ENCODE measurements at places on chromosomes 3 and 15.

GRCh38 chr3:167969548-167969947 is 126.2 kb downstream of the GOLIM4 start:
- no peak for DNase-seq

DNA sequence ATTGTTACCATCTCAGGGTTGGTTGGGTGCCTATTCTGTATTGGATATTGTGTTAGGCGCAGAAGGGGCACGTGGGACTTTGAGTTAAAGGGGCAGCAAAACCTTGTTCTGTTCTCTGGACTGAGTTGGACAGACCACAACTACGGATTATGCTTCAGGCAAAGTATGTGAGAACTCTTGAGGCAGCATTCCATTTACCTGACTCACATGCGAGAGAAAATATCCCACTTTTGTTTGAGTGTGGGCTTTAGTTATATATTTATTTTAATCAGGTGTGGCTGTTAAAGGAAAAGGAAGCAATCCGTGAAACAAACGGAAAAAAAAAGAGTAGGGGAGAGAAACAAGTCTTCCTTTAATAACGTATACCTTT is 627 bp upstream of the PLS1 start:
- DNase-seq = peak; percentile 80

DNA sequence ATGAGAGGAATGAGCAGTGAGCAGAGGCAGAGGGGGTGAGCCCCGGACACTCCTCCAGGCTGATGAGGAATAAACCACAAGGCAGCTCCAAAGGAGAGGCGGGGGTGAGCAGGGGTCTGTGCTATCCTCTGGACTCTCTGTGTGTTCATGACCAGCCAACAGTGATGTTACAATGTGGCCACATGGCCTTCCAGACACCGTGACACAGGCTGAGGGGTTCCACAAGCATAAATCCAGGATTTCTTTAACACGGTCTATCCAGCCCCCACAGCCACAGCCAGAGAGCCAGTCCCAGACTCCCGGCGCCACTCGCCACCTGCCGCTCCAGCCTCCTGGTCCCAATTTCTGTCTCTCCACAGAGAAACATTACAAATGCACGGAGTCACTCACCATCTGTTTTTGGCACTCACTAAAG is 24.4 kb downstream of the XXYLT1 start:
- no peak for DNase-seq

GRCh38 chr3:123682302-123682701 is 97.4 kb upstream of the HACD2 start:
- DNase-seq = no peak

DNA sequence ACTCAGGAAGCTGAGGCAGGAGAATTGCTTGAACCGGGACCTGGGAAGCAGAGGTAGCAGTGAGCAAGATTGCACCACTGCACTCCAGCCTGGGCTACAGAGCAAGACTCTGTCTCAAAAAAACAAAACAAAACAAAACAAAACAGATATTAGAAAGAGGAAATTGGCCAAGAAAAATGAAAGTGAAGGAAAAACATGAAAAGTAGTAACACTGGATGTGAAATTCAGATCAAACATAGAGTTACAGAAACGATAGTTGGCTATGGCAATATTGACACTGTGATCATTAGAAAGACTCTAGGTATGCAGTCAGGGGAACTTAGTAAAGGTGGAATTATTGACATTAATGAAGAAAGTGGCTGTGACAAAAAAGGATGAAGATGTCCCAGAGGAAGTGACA is 13.2 kb upstream of the TIPARP start:
- DNase-seq = no peak

GRCh38 chr3:17258823-17259436 is 374.2 kb downstream of the PLCL2 start:
- peak; percentile 49 for DNase-seq

GRCh38 chr3:126264952-126265351 is 84.6 kb upstream of the ALDH1L1 start:
- DNase-seq = no peak

DNA sequence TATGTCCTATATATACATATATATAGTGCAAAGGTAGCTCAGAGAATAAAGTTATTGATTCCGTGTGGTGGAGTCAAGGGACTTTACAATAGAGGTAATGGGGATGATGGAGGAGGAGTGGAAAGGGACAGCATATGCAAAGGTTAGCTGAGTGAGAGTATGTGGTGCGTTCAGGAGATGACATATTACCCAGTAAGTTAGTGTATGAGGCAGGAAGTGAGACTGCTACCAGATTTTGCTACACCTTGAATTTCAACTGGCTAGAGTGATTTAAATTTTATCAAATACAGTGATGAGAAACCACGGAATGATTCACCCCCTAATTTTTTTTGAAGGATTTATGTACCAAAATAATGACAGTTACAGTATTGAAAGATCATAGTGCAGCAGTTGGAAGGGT is 2.8 kb downstream of the ACTL6A start:
- DNase-seq = no peak

GRCh38 chr3:141312354-141313092 is 55.8 kb upstream of the ZBTB38 start:
- DNase-seq = no peak

DNA sequence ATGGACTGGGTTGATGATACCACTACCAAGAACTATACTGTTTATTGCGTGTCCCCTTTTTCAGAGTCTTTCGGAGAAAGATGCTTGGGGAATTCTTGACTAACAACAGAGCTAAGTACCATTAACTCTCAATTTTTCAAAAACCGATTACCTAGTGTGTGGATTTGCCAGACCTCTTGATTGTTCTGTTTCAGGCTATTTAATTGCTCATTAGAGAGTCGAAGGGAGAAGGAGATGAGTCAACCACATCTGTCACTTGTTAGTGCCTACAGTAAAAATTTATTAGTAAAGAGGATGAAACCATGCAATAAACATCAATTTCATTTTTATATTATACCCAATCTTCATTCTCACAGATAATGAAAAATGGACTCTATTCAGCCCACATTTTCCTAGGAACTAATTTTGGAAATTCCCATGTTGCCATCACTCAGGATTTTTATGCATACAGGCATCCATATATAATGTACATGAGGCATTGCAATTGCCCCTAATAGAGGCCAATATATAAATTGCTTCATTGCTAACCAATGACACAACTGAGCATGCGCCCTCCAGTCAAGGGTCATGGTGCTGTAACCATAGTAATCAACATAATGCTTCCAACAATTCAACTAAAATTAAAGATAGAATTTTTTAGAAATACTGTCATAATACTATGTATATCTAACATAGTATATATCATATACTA is 541.7 kb downstream of the TBL1XR1 start:
- DNase-seq = no peak

- DNase-seq = no peak
Observed at GRCh38 chr3:99702953-99703943, 64.9 kb downstream of the COL8A1 start.

DNA sequence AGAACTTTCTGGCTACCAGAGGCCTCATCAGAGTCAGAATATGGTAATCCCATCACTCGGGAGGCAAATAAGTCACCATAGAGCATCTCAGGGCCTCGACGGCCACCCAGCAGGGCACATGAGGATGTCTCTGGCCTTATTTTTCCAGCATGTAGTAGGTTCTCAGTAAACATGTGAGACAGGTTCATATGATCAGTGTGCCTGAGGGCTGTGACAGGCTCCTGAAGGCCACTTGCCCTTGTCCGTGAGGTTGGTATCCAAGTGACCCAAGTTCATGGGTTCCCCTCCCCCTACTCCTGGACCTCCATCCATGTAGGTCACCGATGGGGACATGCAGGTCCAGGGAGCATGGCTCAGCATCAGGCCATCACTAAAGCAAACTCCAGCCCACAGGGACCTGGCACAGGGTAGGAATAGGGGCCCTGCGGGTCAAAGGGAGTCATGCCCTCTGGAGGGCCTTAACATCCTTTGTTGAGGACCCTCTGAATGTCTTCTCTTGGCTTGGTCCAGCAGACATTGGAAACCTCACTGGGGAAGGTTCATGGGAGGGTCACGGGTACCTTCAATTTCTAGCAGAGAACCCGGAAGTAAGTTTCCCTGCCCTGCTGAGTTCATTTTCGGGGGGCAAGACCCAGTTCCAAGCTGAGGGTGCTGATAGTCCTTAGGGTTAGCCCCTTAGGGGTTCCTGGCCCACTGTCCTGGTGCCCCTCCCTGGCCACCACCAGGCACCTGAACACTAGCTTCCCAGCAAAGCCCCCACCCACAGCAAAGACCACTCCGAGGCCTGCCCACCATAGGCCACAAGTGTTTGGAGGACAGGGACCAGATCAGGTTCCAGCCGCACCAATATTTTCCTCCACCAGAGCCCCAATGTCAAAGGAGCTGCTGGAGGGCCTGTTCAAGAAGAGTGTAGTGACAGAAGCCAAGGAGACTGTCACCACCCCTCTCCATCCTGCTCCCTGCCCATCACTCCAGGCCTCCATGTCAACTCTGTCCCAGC is 61.1 kb downstream of the ZNF445 start:
- DNase-seq = no peak

- no peak for DNase-seq
Observed at GRCh38 chr3:70519913-70520659, 207.6 kb upstream of the MDFIC2 start.

DNA sequence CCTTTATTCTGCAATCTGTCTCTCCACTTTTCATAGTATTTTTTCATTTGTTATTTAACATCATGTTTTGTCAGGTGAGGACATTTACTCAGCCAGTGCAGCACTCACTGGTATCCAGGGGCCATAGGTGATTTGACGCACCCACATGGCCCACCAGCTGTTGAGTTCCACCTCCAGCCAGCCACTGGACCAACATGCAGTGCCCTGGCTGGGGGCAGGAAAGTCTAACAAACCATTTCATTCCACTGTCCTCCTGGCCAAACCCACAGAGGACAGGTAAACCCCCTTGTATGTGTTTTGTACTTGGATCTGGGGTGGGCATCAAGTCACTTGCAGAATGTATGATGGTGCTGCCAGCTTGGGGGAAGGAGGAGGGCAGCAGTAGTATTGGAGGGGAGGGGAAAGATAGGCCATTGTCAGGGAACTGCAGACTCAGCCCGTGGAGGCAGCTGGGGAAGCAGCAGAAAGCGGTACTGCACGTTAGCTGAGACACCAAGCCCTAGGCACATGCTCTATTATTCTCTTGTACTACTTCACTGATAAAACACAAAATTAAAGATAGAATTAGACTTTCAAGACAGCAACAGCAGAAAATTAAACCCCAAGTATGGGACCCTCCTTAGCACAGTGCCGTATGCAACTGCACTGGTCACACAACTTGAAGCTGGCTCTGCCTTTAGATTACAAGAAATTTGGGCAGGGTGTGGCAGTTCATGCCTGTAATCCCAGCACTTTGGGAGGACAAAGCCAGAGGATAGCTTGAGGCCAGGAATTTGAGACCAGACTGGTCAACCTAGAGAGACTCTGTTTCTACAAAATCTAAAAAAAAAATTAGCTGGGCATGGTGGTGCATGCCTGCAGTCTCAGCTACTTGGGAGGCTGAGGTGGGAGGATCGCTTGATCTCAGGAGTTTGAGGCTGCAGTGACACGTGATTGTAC is 15.4 kb upstream of the RPL24 start:
- DNase-seq = no peak

GRCh38 chr3:118688396-118688884 is 346.2 kb downstream of the IGSF11 start:
- DNase-seq = peak; percentile 24

GRCh38 chr3:72340056-72340455 is 508.2 kb downstream of the SHQ1 start:
- no peak for DNase-seq

DNA sequence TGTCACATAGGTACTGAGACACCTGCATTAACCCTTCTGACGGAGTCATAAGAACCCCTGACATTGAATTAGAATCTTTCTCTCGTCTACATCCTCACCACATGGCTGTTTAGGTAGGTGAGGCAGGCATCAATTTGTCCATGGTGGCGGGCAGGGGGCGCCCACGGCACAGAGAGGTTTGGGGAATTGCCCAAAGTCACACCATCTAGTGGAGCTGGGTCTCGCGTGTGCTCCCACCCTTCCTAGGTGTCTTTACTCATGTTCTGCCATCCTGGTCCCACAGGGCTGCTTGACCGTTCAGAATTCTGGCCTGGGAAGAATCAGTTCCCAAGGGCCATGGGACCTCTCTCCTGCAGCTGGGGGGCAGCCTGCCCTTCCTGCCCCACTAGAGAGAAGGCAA is 14.7 kb upstream of the DLL4 start:
- DNase-seq = no peak

- no peak for DNase-seq
Observed at GRCh38 chr3:169295912-169296570, 367.5 kb downstream of the MECOM start.

DNA sequence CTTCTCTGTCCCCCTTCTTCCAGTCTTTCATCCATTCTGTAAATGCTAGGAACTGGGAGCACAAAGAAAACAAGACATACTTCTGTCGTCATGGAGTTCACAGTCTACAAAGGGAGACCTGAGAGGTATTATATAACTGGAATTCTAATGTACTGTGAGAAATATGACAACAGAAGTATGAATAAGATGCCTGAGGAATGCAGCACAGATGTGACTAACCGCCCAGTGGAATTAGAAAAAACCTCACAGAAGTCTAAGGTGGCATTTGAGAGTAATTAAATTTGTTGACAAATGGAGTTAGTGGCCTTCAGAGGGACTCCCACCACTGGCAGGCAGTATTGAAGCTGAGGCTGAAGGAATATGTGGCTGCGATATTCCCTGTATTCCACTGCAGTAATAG is 168.5 kb upstream of the FAM3D start:
- DNase-seq = no peak

- DNase-seq = no peak
Observed at GRCh38 chr3:55641964-55642363, 154.9 kb upstream of the WNT5A start.

GRCh38 chr3:78041486-78041885 is 1001.6 kb downstream of the ROBO2 start:
- DNase-seq = no peak

DNA sequence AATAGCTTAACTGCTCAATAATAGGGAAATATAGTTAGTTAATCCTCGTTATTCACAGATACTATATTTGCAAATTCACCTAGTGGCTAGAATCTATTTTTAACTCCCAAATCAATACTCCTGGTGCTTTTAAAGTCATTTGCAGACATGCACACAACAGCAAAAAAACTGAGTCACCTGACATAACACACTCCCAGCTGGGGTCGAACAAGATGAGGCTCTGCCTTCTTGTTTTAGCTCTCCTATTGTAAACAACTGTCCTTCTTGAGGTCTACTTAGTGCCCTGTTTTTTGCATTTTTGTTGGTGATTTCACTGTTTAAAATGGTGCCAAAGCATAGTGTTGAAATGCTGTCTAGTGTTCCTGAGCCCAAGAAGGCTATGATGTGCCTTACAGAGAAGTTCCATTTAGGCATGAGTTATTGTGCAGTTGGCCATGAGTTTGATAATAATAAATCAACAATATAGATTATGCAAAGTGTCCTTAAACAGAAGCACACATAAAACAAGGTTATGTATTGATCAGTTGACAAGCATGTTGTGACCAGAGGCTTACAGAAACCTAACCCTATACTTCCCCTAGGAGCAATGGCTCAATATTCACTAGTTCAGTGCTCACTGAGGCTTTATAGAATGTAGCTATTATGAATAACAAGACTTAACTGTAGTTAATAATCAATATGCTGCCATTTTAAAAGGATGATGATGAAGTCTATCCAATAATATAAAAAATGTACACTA is 18.6 kb downstream of the MAP3K13 start:
- DNase-seq = peak; percentile 10

- DNase-seq = no peak
Observed at GRCh38 chr3:23017801-23018200, 185.3 kb upstream of the UBE2E2 start.

- DNase-seq = no peak
Observed at GRCh38 chr3:59981377-59981776, 931.6 kb upstream of the CFAP20DC start.

- DNase-seq = no peak
Observed at GRCh38 chr3:14884665-14885064, 62.7 kb upstream of the NR2C2 start.

- no peak for DNase-seq
Observed at GRCh38 chr3:11014752-11015151, 22.2 kb downstream of the SLC6A1 start.

All from mesenchymal stem cell (in vitro differentiated cells and primary cell).